ENCODE measurements at places on chromosomes 11 and 22.

GRCh38 chr11:129538323-129538722 lies 162.7 kb downstream of the BARX2 start:
- no peak for DNase-seq

DNA sequence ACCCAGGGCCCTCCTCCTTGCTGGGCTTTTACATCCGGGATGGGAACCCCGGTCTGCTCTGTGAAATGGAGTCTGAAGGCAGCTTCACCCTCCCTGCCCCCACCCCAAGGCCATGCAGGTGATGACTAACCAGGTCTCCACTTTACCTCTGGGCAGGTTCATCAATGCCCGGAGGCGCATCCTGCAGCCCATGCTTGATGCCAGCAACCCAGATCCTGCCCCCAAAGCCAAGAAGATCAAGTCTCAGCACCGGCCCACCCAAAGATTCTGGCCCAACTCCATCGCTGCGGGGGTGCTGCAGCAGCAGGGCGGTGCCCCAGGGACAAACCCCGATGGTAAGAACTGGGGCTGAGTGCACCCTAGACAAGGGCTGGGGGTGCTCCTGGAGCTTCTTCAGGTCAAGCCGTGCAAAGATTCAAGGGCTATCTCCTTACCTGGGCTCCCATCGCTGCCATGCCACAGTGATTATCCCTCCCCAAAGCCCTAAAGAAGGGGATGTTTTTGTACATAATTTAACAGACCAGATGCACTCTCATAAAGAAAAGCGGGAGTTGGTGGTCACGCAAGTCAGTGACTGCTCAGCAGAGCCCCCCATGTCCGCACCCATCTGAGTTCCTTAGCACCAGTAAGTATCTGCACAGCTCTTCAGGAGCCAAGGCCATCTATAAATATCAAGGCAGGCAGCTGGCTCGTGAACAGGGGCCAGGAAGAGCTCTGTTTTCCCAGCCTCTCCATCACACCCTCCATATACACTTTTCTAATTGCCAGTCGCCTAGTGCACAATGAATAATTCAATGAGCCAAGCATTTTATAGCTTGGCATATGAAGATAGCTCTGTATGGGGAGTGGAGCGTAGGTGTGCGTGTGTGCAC lies 66.0 kb downstream of the FEZ1 start:
- no peak for DNase-seq

DNA sequence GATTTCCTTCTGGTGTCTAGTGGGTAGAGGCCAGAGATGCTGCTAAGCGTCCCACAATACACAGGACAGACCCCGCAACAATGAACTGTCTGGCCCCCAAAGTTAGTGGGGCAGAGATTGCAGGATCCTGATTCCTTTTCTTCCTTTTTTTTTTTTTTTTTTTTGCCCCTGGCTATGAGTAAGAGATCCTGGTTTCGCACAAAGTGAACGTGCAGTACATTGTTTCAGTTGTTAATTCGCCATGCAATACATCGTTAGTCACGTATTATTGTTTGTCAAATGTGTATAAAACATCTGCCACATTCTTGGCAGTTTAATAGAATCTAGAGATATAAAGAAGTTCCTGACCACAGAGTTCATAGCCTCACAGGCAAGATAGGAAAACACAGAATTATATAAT lies 20.2 kb downstream of the ST3GAL4 start:
- DNase-seq: no peak

GRCh38 chr22:33524511-33525260 lies 395.6 kb downstream of the LARGE1 start:
- DNase-seq: no peak

DNA sequence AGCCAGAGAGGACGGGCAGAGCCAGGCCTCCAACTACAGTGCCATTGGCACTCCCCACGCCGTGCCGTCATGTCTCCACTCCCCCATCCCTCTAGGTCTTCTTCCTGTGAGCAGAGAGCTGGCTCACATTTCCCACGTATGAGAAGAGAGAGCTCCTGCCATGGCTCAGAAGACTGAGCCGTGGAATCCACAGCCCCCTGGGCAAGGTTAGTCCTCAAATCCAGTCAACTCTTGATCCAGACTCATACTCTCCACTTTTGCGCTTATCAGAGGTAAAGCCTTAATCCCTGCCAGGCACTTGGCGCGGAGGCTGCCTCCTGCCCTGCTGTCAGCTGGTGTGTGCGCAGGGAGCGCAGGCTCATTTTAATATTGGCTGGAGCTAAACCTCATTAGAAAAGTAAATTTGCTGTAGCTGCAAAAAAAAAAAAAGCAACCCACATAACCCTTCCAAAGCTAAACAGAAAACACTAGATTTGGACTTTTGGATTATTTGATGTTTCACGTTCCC lies 4.7 kb downstream of the B3GAT1 start:
- no peak for DNase-seq

GRCh38 chr11:117073539-117073938 lies 24.7 kb downstream of the SIK3 start:
- DNase-seq: no peak

GRCh38 chr11:35077709-35078469 lies 61.1 kb upstream of the CD44 start:
- no peak for DNase-seq

- DNase-seq: no peak
Observed at GRCh38 chr11:65351511-65351910, 3.0 kb upstream of the TIGD3 start.

DNA sequence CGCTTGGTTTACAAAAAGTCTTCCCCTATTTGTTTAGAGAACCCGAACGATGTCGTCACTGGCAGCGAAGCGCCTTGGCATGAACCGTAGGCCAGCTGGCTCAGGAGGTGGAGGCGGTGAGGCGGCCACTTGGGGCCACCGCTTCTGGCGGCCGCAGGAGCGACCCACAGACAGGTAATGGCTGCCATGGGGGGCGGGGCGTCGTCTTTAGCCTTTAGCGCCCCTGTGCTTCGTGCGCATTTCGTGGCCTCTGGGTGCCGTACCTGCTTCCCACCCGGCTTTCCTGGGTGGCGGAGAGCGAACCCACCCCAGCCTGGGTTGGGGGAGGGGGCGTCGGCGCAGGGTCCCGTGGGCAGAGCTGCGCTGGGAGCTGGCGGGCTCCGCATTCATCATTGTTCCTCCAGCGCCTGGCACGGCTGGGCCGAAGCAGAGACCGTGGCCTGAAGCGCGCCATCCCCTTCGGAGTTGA lies 469 bp upstream of the OSBP2 start:
- peak; percentile 30 for DNase-seq

DNA sequence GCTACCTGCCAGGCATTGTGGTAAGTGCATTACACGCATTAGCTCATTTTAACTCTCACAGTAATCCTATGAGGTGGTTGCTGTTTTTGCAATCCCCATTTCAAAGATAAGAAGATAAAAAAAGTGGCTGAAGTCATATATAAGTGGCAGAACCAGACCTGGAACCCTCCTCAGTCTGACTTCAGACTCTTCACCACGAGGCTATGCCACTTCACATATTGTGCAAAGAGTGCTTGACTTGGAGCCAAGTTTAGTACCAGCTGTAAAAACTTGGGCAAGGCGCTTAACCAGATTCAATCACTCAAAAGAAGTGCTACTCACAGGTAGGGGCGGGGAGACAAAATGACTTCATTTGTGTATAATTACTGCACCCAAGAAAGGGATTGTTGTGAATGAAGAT lies 15.3 kb downstream of the BPIFC start:
- DNase-seq: no peak

GRCh38 chr11:6864438-6864837 lies 1.6 kb downstream of the OR10A2 start:
- DNase-seq: no peak

DNA sequence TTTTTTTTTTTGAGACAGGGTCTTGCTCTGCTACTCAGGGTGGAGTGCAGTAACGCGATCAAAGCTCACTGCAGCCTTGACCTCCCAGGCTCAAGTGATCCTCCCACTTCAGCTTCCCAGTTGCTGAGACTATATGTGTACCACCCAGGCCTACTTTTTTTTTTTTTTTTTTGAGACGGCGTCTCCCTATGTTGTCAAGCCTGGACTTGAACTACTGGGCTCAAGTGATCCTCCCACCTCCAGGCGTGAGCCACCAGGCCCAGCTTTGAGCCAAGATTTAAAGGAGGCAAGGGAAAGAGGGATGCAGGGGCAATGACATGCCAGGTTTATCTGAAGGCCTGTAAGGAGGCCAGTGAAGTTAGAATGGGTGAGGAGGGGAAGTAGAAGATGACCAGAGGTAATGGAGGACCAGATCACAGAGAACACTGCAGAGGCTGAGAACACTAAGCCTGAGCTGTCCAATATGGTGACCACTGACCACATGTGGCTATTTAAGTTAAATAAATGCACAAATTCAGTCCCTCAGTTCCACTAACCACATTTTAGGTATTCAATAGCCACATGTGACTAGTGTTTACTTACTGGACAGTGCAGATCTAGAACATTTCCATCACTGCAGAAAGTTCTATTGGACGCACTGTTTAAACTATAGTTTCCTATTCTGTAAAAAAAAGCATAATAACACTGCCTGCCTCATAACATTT lies 8.1 kb downstream of the DESI1 start:
- DNase-seq: no peak

All from activated gamma-delta T cell (primary cell).